M059J (cell line): ENCODE measurements at places on chromosomes 5 and 9.
A peak's percentile ranks its signal among the peaks of the same experiment; 100 is the strongest.

GRCh38 chr5:126043688-126044087, 379.5 kb upstream of the GRAMD2B start:
- peak; percentile 8 for DNase-seq

DNA sequence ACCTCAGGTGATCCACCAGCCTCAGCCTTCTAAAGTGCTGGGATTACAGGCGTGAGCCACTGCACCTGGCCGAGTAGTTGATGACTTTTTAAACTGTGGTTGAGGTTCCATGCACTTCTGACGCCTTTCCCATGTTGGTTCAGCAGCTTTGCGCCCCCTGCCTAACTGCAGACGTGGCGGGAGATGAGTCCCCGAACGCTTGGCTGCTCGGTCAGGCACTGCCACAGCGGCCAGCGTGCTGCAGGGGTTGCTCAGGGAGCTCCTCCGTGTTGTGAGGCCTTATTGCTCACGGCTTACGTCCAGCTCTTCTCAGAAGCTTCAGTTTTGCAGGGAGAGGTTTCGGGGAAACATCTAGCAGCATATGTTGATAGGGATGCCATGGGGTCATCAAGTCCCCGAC, 35.3 kb downstream of the HABP4 start:
- DNase-seq = no peak

GRCh38 chr5:159041444-159042198, 58.1 kb downstream of the EBF1 start:
- peak; percentile 37 for DNase-seq

GRCh38 chr5:123906698-123907295, 394.8 kb downstream of the CSNK1G3 start:
- no peak for DNase-seq

DNA sequence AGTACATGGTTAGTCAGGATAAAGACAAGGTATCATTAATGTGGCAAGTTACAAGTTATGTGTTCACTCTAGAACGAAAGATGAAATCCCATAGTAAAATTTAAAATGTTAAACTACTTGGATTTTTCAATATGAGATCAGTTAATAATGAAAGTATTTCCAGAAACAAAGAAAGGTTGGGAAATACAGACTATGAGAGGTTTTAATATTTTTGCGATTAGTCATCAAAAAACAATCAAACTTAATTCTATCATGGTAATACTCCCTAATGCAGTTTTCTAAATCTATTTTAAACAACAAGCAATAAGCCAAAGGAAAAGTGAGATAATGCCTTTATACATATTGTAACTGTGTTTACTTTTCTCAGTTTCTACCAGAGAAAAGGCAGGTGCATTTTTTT, 10.6 kb downstream of the CDH12 start:
- no peak for DNase-seq

DNA sequence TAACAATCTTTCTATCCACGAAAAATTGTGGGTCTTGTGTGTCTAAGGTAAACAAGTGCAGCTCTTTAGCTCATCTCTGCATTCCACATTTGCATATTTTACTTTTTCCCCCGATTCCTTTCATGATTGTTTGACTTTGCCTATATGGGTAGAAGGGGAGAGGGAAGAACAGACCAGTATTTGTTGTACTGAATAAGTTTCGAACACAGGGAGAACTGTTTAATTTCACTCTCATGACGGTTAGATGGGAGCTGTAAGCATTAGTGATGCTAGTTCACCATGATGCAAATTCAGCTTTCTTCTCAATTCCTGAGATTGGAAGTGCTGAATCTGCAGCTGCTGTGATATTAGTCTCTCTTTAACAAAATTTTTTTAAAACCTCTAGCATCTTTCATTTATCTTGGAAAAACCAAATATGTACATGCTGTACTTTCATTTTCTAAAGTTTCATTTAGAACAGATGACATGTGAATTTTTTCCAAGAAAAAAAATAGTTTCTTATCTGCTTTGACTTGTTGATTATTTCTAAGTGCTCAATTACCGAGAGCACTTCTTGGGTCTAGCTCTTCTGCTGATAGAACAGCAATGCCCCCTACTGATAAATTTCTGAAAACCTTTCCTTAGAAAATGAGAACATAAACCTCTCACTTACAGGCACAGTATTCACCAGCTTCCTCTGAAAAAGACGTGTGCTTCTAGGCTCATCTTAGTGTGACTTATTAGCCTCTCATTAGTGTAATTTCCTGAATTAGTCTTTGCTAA, 149.5 kb downstream of the BAAT start:
- peak; percentile 15 for DNase-seq
